Skeletal muscle cell (primary cell): ENCODE measurements at places on chromosomes 16 and 17.

GRCh38 chr16:70709457-70709856, 23.6 kb upstream of the MTSS2 start:
- no peak for DNase-seq

- no peak for DNase-seq
Observed at GRCh38 chr16:4612977-4613635, 1.6 kb downstream of the UBALD1 start.

GRCh38 chr17:81246679-81247338, 7.7 kb downstream of the NDUFAF8 start:
- no peak for DNase-seq

GRCh38 chr16:31427441-31428278, 500 bp downstream of the COX6A2 start:
- DNase-seq = no peak

- no peak for DNase-seq
Observed at GRCh38 chr17:72528683-72529082, 407.9 kb downstream of the SOX9 start.

DNA sequence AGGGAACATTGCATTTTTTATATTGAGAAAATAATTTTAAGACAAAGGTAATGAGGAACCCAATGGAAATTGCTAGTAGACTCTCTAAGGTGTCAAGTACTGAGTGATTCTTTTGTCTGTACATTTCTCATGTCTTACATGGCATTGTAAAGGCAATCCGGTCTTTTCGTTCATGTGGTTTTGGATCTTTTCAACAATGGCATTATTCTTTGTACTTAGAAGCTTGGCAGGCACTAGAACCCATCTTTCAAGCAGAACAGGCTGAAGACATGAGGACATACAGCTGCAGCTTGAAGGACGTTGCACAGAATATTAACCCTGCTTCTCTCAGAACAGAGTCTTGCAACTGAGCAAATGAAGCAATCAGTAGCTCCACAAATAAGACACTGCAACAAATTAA, 231.5 kb upstream of the ZFHX3 start:
- DNase-seq = no peak

DNA sequence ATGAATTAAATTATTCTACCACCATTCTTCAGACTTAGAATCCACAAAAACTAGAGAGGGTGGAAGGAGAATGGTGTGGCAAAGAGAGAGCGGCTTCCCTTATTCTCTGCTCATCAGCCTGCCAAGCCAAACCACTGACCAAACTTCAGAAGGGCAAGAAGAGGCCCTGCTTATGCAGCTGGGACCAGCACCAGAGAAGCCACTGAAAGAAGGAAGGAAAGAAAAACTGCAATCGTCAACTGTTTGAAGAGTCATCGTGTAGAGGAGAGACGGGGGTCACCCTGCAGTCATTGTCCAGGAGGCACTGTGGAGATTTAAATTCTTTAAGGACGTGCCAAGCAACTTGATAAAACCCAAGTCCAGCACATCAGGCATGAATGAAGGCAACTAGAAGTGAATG, 15.6 kb downstream of the PMP22 start:
- no peak for DNase-seq

DNA sequence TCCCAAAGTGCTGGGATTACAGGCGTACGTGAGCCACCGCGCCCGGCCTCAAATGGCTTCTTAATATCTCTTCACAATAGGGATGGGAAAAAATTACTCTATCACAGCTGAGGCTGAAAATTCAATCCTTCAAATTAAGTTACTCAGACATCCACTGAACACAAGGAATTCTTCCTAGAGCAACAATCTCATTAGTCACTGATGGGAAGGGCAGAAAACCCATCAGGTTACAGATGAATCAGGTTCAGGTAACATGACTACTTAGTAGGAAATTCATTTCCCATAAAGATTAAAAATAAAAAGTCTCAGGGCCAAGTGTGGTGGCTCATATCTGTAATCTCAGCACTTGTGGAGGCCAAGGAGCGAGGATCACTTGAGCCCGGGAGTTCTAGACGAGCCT, 42.5 kb upstream of the ABR start:
- DNase-seq = no peak

- no peak for DNase-seq
Observed at GRCh38 chr17:73877962-73878361, 233.7 kb upstream of the SDK2 start.

GRCh38 chr17:4522661-4523060, 24.0 kb downstream of the SPNS2 start:
- DNase-seq = no peak

- DNase-seq = no peak
Observed at GRCh38 chr16:77789085-77790008, 983 bp downstream of the VAT1L start.

DNA sequence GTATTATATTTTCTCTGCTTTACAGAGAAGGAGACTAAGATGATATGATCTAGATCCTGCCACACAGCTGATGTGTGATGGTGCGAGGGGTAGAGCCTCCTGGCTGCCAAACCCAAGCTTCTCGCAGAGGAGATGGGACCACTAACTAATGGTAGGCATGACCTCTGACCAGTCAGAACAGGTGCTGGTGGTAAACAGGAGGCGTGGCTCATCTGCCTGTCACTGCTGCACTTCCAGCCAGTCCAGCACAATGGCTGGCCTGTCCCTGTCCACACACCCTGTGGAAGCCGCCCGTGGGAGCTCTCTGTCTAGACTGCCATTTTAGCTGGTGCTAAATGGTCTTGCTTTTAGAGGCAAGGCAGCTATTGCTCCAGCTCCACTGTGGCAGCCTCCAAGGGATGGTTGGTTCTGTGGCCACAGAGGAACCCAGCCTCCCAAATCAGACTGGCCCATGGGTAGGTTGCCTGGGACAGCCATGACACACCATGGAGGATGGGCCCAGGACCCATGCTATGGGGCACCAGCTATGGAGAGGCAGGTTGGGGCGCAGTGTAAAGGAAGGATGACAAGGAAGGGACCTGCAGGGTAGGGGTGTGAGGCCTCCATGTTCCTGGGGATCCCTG, 86.7 kb downstream of the KSR1 start:
- no peak for DNase-seq

- no peak for DNase-seq
Observed at GRCh38 chr17:37429453-37429852, 22.8 kb downstream of the TADA2A start.

DNA sequence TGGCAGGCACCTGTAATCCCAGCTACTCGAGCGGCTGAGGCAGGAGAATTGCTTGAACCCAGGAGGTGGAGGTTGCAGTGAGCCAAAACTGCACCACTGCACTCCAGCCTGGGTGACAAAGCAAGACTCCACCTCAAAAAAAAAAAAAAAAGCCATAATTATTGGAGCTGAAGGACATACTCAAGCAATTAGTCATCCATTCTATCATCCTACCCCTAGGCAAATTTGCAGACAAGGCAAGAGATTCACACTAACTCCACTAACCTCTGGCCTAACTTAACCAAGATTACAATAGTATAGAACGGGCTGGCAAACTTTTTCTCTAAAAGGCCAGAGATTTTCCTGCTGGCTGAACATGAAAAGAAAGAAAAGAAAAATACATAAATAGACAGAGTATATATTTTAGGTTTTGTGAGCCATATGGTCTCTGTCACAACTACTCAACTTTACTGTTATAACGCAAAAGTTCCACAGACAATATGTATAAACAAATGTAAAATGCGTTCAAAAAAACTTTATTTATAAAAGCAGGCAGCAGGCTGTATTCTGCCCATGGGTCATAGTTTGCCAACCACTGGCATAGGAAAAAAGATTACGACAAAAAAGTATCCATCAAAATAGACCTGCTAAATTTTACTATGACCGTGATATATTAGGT, 29.7 kb downstream of the BRIP1 start:
- DNase-seq = peak; percentile 25

- peak; percentile 20 for DNase-seq
Observed at GRCh38 chr17:67095803-67096202, 51.4 kb downstream of the CACNG1 start.

- no peak for DNase-seq
Observed at GRCh38 chr17:83006515-83007455, 72.6 kb upstream of the METRNL start.

GRCh38 chr17:71780596-71780995, 340.2 kb upstream of the SOX9 start:
- no peak for DNase-seq

DNA sequence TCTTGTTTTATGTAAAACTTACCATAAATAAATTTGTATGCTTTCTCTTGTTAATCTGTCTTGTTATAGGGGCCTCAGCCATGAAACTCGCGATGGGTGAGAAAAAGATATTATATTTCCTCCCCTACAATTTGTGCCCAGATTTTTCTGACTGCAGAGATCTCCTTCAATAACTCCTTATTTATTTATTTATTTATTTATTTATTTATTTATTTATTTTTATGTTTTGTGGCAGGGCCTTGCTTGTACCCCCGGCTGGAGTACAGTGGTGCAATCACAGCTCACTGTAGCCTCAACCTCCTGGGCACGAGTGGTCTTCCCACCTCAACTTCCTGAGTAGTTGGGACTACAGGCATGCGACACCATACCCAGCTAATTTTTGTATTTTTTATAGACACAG, 23.3 kb upstream of the CCL5 start:
- no peak for DNase-seq

DNA sequence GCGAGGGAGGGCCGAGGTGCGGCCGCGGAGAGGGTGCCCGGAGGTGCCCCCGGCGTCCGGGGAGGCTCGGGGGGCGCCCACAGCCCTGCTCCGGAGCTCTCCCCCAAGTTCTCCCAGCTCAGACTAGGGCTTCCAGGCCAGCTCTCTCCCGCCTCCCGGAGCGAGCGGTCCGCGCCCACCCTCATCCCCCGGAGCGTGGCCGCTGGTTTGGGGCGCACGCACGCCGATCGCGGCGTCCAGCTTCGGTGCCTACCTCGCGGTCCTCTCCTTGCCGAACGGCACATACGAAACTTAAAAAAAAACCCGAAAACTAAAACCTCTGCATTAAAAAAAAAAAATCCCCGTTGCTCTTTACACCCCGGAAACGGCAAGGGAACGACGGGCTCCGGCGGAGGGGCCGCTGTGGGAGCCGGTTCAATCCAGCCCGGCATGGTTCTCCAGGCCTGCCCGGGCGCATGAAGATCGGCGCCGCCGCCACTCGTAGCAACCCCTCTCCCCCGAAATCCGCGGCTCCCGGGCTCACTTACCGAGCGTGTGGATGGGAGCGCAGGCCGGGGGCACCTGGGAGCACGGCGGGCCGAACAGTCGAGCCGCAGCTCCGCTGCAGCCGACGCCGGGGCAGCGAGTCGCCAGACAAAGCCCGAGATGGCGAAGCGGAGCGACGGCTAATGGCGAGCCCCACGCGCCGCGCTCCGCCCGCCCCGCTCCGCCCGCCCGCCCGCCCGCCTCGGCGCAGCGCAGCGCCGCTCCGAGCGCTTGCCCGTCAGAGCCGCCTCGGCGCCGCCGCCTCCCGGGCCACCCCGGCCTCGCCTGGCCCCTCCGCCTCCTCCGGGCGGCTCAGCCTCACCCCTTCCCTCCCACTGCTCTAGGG, 973 bp upstream of the UBTF start:
- no peak for DNase-seq

DNA sequence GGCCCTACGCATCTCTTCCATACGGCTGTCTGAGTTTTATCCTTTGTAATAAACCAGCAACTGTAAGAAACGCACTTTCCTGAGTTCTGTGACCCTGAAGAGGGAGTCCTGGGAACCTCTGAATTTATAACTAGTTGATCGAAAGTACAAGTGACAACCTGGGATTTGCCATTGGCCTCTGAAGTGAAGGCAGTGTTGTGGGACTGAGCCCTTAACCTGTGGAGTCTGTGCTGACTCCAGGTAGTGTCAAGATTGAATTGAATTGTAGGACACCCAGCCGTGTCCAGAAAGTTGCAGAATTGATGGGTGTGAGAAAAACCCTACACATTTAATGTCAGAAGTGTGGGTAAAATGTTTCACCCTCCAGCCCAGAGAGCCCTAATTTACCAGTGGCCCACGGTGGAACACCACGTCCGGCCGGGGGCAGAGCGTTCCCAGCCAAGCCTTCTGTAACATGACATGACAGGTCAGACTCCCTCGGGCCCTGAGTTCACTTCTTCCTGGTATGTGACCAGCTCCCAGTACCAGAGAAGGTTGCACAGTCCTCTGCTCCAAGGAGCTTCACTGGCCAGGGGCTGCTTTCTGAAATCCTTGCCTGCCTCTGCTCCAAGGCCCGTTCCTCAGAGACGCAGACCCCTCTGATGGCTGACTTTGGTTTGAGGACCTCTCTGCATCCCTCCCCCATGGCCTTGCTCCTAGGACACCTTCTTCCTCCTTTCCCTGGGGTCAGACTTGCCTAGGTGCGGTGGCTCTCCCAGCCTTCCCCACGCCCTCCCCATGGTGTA, 1.5 kb downstream of the GAA start:
- DNase-seq = no peak

DNA sequence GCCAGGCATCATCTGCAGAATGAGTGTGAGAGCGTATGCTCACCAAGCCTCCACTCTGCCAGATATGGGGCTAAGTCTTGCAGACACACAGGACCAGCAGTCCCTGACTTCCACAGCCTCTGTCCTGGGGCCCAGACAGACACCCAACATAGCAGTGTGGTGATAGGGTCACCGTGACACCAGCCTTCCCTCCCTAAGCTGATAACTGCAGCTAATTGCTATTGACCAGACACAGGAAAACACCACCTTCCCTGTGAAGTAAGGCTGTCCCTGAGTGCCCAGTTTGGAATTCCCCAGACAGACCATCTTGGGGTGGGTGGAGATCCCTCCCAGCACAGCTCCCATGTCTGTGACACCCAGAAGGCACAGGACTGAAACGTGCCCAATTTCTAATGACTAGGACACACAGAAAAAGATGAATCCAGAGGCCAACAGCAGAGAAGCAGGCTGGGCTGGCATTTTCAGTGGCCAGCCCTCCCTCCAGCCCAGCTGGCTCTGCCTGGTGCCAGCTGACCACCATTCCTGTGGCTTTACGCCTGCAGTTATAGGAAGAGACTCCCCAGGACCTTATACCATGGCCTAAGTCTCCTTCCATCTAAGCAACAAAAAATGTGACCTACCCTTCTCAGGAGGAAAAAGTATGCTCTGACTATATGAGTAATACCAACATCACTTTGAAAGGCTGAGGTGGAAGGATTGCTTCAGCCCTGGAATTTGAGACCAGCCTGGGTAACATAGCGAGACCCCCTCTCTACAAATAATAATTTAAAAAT, 30.3 kb downstream of the ATPAF2 start:
- peak; percentile 35 for DNase-seq

DNA sequence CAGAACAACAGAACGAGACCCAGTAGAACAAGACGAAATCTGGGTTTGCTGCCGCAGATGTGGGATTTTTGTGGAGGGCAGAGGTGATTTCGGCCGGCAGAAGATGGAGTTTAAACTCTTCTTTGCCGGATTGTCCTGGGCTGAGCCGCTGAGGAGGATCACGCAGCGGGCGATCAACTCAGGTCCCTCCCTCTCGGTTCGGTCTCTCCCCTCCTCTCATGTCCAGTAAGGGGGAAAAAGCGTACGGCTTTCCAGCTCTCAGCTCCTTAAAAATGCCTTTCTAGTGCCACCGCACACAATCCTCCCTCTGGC, 2.5 kb downstream of the PHF12 start:
- no peak for DNase-seq

DNA sequence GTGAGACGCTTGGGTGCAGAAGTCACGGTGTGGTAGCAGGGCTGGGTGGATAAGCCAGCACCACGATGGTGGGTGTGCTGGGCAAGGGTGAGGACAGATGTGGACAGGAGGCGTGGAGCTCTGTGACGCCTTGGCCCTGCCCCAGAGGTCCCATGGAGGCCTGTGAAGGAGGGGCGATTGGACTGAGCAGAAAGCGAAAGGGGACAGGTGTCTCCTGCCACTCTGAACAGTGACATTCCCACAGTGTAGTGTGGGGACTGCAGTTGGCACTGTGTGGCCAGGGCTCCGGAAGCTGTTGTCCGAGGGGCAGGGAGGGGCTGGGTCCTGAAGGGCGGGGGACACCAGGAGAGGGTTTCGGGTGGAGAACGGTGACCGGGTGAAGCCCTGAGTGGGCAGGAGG, 7.3 kb downstream of the TBC1D24 start:
- DNase-seq = no peak
